ENCODE measurements at places on chromosomes 7 and 10.

DNA sequence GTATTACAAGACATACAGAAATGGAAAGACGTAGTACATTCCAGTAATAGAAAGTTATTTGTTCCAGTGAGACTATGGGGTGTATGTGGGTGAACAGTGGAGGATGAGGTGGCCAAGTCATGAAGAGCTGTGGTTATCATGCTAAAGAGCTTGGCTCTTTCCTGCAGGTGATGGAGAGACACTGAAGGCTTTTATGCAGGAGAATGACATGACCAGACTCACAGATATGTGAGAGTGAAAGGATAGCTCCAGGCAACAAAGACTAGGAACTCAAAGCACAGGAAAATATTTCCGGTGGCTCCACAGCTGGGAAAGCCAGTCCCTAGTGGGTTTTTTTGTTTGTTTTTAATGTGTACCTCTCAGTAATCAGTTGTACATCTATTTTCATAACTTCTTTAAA, 133.5 kb downstream of the TSPAN12 start:
- DNase-seq = no peak

GRCh38 chr7:142711196-142711595, 38.1 kb upstream of the PRSS1 start:
- no peak for DNase-seq

DNA sequence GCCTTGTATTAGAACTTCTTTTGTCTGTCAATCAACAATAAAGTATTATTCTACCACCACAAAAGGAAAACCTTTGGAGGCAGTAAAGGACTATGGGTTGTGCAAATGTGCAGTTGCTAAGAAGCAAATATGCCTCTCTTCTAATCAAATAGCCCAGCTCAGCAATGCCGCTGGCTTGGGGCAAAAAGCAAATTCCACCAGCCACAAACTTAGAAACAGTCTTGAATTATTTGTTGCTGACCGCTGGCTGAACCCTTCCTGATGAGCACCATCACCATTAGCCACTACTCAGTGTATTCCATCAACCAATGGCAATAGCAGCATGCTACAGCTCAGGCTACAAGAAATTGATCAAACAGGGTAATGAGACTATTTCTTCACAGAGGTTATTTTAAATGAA, 51.0 kb downstream of the SKAP2 start:
- no peak for DNase-seq

DNA sequence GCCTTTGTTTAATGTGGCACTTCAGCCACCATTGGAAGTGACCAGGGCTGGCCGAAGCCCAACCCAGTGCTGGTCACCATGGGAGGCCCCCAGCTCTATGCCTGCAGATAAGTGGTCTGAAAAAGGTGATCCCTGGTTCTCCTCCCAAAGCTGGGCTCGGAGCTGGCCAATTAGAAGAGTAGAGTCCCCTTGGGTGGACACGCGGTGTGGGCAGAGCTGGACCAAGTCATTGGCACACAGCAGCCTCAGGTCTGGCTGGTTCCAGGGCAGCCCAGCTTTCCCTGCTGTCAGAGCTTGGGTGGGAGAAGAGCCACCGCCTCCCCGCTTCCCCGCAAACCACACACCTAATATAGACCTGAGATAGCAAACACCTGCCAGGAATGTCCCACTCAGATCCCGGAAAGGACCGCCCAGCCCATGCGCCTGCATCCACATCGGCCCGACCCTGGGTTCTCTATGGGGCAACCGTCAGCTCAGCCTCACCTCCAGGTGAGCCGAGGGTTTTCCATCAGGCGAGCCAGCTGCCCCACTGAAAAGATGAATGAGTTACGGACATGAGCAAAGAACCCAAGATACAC, 84.3 kb downstream of the TCERG1L start:
- DNase-seq = no peak

DNA sequence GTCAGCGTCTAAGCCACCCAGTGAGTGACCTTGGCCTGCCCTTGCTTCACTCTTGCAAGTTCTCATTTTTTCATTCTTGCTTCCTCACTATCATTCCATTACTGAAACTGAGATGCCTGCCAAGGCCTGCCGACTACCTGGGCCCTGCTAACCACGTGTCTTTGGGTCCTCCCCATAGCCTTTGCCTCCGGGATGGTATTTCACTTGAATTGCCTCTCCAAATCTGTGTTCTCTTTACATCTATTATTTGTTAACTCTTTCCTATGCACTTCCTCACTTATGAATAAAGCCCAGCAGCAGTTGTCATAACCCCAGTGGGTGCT, 234.6 kb downstream of the SNX10 start:
- DNase-seq = no peak

GRCh38 chr7:2141651-2142050, 91.1 kb downstream of the MAD1L1 start:
- DNase-seq = no peak

- DNase-seq = no peak
These were observed 6.7 kb upstream of the CYREN start for GRCh38 chr7:135177028-135177696.

- DNase-seq = no peak
These were observed 161.5 kb downstream of the CREB5 start for GRCh38 chr7:28573651-28574301.

DNA sequence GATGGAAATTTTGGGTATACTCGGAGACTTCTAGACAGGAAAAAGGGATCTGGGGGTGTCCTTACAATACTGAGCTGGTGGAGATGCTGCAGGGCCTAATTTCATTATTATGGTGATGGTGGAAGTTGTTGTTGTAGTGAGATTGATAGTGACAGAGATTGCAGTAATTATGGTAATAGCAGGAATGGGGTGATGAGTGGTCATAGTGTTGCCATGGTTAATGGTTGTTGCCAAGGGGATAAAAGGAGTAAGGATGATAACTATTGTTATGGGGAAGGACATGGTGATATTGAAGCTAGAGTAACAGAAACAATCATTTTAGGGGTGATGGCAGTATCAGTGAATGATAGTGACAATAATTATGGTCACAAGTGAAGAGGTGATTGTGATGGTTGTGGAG, 27.1 kb upstream of the LBX1 start:
- DNase-seq = no peak

DNA sequence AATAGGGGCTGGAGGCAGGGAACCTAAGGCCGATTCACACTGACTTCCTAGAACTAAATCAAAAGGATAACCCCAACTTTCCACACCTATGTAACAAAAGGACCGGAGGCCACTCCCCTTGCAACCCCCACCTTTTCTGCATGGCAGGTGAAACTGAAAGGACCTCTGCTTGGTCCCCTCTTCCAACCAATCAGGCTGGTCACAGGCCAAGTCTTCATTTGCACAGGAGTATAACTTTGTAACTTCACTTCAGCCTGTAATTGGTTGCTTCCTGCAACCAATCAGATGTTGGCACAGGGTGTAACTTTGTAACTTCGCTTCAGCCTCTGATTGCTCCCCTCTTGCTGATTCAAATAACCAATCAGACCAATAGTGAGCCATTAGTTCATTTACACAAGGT, 190.0 kb downstream of the FAM107B start:
- DNase-seq = no peak

- no peak for DNase-seq
These were observed 85.2 kb upstream of the AMPH start for GRCh38 chr7:38716397-38716796.

DNA sequence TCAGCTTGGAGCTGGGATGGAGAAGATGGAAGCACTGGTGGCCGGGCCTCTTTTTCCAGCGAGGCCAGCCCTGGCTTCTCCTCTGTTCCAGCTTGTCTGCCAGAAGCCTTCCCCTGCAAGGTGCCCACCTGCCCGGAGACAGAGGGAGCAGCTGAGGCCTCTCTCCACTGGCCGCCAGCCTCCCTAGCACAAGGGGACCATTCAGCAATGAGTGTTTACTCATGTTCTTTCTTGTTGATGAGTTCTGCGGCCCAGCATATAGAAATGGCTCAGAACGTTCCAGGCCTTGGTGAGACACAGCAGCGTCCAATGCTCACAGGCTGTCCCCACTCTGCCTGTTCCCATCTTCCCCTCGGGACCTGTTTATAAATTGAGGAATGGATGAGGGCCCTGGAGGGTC, 47.3 kb downstream of the CHST3 start:
- no peak for DNase-seq

DNA sequence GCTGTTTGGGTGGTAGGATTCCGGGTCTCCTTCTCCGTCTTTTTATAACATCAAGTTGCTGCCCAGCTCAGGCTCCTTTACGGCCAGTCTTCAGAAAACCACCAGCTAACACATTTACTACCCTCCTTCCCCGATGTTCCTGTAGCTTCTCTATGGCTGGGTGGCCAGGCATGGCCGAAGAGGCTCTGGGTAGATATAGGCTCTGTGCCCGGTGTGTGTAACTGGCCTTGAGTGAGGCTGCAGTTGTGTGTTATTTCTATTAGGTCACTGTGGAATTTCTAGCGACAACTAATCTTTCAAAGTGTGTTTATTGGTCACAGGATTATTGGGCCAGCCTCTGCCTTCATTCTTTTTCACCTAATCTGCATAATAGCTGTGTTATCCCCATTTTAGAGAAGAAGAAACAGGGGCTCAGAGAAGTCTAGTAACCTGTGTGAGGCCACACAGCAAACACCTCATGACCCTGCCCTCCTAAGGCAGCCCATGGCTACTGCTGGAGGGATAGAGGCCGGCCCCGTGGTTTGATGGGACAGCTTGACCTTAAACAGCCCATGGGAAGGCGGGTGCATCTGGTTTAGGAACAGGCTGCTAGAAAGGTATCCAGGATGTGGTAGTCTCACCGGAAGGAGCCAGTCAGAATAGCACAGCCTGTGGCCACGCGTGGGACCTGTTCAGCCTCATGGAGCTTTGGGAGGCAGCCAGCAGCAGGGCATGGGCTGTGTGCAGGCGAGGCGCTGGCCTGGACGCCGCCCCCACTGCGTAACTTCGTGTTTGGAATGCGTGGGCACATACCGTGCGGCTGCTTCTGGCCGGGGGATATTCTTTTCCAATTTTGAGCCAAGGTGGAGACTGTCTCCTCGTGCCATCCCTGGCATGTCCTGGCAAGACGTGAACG, 29.7 kb downstream of the HTRA1 start:
- DNase-seq = no peak

GRCh38 chr7:94276027-94276426, 118.7 kb upstream of the COL1A2 start:
- DNase-seq = no peak

DNA sequence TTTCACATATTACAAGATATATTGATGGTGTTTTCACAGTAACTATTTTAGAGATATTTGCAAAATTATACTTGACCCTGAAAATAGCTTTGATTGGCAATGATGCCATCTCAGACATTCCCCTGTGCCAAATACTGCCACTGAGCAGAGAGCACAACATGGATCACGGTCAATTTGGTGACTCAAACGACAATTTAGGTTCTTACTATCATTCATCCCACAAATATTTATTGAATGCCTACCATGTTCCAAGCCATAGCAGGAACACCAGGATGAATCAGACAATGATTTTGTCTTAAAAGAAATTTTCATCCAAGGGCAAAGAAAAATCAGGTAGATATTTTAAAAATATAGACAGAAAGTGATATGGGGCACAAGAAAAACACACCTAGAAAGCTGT, 153.2 kb upstream of the ADO start:
- DNase-seq = no peak

DNA sequence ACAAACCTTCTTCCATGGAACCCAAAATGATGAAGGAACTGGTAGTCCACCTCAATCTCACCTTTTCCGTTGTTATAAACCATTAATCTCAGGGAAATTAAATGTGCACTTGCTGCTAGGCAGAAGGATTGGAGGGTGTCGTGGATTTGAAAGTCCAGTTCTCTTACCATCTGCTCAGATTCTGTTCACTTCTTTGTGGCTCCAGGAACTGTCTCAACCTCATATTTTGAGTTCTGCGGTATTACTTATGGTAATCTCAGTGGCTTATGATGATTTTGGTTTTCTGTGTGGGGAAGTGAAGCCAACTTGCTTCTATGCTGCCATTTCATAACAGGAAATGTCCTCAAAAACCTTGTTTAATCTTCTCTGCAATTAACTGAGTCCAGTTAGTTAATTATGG, 136.4 kb downstream of the CDC14C start:
- no peak for DNase-seq

DNA sequence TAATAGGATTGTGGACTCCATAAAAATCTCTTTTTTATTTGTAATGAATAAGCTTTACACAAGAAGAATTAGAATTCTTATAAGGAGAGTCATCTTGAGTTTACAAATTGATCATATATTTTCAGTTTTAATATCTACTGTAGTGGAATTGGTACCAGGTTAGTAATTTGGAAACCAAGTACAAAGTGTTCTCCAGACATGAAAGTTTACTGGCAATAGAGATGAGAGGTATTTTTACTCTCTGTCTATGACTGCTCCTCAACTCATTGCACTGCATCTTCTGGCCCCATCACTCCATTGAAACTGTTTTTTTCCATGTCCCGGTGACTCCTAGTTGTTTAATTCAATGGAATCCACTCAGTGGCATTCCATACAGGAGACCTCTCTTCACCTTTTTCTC, 164.5 kb upstream of the SMIM30 start:
- no peak for DNase-seq

DNA sequence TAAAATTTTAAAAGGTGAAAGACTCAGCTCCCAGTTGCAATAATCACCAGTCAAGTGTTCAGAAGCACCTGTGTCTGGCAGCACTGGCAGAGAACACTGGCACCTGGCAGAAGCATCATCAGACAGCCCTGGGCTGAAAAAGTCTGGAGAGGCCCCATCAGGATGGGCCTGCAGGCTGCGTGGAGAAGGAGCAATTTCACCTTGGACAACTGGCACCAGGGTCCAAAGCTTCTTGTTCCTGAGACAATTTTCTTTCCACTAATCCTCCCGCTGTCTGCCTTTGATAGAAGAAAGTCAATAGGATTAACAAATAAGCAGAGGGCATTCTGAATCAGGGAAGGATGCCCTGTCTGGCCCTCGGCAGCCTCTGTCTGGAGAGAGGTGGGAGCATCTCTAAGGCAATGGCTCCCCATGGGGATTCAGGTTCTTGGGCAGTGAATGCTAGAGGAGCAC, 6.5 kb downstream of the COBL start:
- no peak for DNase-seq

- DNase-seq = no peak
These were observed 824 bp downstream of the RELN start for GRCh38 chr7:103988468-103989199.

DNA sequence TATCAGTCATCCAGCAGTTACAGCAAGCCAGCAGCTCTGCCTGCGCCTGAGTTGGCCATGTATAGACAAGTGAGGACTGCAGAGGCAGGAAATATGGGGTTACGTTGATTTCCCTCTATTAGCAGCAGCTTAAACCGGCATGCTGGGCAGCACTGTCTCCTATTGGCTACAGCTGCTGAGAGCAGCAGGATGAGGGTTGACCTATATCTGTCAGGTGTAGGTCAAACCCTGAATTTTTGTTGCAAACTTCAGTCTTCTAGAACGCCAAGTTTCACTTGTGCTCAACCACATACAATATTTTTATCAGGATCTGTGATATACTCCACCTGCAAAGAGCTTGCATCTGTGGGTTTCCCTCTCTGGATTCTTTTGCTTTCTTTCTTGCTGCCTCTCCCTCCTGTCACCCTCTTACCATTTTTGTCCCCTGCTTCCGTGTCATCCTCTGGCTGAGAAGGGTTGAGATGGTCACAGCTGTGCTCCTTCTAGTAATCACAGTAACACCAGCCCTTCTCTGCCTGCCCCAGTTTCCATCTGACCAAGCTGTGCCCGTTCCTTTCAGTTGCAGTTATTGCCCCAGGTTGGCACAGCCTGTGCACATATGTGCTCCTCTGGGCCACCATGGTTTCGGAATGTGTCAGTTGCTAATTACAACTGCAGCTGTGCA, 23.8 kb upstream of the GLCCI1 start:
- DNase-seq = no peak

- DNase-seq = no peak
These were observed 19.0 kb upstream of the TMEM26 start for GRCh38 chr10:61472090-61472674.

- no peak for DNase-seq
These were observed 113.4 kb downstream of the VPS41 start for GRCh38 chr7:38795593-38795992.

Measured in cortex of kidney (tissue), 1 donor.